ENCODE measurements at places on chromosomes 5 and 9.
A peak's percentile ranks its signal among the peaks of the same experiment; 100 is the strongest.

DNA sequence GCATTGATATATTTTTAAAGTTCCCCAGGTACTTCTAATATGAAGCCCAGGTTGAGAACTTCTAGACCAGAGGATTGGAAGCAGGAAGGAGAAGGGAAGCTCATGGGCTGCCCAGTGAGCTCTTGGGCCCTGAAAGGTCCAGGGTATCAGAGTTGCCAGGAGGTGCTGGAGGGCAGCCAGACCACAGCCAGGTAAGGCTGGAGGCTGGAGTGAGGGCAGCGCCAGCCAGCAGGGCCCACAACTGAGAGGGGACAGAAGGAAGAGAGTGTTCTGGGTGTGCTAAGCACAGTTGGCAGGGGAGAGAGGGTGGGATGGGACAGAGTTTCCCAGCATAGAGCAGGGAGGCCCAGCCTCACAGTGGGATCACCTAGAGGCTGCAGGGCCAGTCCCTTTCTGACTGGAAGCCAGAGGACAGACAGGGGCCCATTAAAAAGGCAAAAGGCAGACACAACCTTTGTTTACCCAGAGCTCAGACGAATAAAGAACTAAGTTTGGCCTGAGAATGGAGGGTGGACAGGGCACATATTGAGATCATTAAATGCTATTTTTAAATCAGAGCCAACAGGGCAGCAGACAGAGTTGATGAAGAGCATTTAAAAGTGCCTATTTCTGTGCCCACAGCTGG, 94.9 kb downstream of the PDE8B start:
- DNase-seq: no peak

DNA sequence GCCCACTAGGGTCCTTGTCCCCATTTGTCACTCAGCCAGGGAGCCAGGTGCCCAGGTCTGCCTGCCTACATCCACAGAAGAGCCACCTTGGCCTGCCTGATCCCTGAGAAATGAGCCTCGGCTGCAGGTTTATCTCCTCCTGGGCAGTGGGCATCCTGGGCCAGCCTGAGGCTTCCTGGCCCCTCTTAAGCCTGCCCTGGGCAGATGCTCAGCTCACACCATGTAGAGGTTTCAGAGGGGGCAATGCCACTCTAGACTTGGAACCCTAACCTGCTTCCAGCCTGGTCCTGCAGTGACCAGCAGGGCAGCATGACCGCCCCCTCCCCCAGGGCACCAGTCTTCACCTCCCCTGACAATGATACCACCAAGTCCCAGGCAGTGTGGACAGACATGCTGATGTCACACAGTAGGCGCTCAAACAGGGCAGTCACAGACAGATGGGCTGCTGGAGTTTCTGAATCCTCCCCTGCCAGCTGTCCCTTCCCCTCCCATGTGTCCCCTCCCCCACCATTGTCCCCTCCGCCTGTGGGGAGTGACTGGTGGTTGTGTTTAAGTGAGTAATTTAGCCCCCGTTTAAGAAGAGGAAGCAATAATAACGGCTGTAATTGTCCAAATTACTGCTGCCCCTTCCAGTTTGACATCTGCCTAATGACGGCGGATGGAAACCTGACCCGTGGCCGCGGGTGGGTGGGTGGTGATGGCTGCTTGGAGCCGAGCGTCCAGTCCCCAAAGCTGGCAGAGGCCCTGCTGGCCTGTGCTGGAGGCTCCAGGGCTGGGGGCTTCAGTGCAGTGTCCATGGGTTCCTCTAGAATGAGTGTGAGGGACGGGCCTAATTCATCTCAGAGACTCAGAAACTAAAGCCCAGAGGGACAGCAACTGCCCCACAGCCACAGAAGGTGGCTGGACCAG, 147.7 kb downstream of the BARX1 start:
- no peak for DNase-seq

DNA sequence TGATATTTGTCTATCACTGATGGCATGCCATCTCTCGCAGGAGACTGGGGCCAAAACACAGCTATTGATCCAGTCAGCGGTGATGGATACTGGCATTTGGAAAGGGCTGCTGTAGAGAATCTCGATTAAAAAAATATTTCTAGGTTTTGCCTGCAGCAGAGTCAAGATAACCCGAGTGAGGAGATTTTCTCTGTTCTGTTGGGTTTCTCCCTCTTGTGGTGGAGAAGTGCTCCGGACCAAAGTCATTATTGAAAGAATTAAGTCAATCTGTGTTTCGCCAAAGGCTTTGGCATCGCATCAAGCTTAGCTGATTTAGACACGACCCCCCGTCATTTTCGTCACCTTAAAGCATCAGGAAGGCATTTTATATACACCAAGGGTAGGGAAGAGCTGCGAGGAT, 97.1 kb upstream of the IRX2 start:
- no peak for DNase-seq

- no peak for DNase-seq
Measured at GRCh38 chr9:35311891-35312639, 150.3 kb downstream of the UNC13B start.

- DNase-seq: no peak
Measured at GRCh38 chr5:143248822-143249579, 154.5 kb downstream of the NR3C1 start.

DNA sequence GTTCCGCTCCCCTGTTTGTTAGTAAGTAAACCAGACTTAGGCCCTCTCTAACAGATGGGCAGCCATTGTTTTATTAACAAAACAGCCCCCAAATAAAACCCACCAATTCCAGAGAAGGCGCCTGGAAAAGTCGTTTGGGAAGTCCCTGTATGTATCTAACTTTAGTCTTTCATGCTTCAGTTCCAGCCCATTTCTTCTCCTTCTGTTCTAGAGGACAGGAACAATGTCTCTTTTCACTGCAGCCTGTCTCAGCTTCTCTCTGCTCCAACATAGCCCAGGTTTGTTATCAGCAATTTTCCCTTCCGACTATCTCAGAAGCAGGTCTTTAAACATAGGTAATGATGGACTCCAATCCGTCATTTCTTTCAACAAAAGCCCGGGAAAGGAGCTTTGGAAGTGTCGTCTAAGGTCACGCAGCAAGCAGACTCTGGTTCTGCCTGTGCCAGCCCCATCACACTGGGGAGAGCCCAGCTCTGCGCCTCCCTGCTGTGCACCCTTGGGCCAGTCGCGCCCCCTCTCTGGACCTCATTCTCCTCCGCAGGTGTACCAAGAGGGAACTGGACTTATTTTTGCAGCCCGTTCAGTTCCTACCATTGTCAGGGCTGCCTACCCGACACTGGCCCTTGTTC, 9.6 kb upstream of the AKNA start:
- DNase-seq: no peak

- peak; percentile 36 for DNase-seq
Measured at GRCh38 chr5:18142831-18143230, 508.6 kb downstream of the TAF11L14 start.

DNA sequence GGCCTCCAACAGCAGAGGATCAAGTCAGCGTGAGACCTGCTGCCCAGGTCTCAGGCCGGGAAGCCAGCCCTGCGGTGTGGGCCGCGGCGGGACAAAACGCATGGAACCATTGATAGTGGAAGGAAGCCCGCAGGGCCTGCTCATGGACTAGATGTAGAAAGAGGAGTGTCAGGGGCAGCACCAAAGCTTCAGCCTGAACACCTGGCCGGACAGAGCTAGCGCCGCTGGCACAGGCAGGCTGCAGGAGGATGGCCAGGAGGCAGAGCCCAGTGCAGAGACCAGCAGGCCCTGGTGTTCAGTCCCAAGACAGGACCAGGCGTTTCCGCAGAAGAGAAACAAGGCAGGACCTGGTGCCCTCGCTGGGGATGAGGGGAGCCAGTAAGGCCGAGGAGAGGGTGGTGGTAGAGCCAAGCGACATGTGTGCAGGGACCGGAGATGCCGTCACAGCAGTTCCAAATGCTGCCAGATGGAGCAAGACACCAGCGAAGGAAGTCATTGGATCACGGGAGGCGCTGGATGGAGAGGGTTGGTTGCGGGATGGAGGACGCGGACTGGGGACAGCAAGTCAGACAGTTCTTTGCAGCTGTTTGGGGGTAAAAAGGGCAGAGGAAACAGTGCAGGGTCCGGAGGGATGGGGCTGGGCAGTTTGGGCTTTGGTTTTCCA, 42.1 kb upstream of the OLFM1 start:
- DNase-seq: no peak

- no peak for DNase-seq
Measured at GRCh38 chr5:172373680-172374079, 80.6 kb downstream of the SH3PXD2B start.

DNA sequence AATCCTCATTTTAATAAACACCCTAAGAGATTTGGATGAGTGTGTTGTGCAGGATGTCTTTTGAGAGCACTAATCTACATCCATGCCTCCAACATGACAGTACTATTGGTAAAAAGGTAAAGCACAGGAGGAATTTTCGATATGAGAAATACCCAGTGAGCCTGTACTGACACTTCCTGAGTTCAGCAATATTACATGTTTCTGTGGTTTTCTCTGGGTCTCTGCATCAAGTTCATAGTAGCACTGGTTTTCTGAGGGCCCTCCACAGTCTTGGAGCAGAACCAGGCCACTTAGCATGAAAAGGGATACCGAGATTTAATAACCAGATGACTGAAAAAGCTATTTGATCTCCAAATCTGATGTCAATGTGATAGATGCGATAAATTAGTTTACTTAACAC, 524.1 kb downstream of the TMEM38B start:
- peak; percentile 13 for DNase-seq

- DNase-seq: no peak
Measured at GRCh38 chr9:85055506-85056202, 386.1 kb downstream of the NTRK2 start.

- no peak for DNase-seq
Measured at GRCh38 chr5:74514888-74515551, 125.5 kb downstream of the ENC1 start.

DNA sequence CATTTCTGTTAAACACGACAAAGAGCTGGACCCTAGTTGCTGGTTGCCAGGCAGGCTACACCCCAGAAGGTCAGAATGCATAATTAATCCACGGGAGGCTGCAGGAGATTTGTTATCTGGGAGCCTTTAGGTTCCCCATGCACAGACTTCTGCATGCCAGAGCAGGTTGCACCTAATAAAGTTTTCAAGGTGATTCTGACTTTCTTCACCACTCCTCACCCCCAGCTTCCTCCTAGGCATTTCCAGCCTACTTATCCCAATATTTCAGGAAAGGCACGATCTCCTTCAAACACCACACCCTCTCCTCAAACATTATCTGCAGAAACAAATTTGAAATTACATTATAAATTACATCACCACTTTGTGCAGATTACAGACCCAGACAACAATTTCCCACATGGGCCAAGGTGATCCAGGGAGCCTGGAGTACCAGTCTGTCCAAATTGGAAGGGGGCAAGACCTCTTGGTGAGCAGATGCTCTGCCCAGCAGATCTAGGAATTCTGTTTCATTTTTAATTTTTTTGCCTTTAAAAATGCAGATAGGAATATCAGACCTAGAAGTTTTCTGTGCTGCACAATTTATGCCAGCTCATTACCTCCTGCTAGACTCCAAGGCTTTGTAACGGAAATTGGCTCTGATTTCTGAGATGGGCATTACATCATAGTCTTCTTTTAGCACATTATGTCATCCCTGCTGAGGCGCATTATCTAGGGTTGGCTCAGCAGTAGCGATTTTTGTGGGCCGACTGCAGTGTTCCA, 363.4 kb upstream of the SLC30A5 start:
- peak; percentile 64 for DNase-seq

DNA sequence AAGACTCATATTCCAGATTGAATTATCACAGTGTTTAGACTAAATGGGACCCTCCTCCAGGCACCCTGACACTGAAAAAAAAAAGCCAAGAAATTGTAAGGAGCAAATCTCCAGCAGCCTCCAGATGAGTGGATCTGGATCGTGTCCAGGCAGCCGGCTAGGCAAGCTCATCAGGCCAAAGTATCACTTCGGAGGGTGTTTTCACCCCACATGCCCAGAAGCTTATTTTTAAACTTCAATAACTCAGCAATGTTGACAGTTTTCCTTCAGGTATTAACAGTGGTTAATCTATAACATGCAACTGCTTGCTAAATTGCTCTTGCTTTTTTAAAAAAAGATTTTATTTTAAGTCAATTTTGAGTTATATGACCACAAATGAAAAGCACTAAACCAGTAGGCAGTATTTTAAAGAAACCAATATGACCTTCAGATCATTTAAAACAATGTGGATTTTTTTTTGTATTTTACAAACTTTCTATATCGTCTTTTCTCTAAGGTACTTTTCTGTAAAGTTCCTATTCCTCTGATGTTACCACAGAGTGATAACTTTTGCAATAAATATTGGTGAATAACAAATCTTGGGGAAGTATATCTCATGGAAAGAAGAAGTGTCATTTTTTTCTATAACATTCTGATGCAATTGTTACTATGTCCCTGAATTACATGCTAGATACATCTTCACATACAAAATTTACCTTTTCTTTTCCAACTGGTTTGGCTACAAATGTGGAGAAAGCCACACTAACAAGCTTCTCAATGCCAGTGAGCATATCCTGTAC, 30.7 kb downstream of the ACOT12 start:
- no peak for DNase-seq

- DNase-seq: no peak
Measured at GRCh38 chr9:36389590-36389989, 10.5 kb downstream of the RNF38 start.

- DNase-seq: peak; percentile 28
Measured at GRCh38 chr5:178382754-178383164, 150.2 kb upstream of the PHYKPL start.

DNA sequence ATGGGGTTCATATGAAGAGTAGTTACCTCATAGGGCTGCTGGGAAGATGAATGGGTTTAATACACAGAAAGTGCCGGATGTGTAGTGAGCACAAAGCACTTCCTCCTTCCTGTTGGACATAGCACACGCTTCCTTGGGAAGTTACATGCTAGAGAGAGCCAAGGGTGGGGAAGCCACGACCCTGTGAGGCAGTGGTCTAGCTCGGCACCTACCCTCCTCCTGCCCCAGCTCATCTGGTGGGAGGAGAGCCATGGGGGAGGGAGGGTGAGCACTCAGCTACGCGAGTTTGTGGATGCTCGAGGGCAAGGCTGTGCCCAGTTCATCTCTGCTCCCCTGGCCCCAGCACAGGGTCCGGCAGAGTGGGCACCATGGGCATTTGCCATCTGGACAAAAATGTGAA, 43.6 kb upstream of the NEK6 start:
- no peak for DNase-seq

DNA sequence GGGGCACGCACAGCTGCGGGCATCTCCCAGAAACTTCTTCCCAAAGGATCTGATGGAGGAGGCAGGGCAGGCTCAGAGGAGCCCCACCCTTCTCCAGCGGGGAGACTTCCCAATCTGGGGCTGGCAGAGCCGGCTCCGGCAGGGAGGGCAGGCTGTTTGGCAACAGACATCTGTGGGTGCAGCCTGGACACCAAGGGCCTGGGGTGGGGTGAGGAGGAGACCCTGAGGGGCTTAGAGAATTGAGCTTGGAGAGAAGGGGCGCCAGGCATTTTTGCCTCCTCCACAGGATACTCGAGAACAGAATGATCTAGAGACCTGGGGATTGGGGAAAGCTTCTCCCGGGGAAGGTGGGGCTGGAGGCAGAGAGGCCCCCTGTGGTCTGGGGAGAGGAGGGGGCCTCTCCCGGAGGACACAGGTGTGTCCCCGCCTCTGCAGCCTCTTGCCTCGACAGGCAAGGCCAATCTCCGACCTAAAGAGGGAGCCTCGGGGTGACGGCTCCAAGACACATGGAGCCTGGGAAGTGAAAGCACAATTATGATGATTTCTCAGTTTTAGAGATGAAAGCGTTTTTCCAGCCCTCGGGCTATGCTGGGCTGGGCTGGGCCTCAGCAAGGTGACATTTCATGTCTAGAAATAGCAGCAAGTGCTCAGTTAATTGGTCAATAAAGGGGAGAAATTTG, 8.4 kb downstream of the LHX3 start:
- no peak for DNase-seq

- no peak for DNase-seq
Measured at GRCh38 chr5:91332267-91333045, 50.7 kb downstream of the ARRDC3 start.

All from right lung (tissue), 10 donors.